ENCODE measurements at places on chromosomes 11 and 22. TPM values are rescaled to one million over a fixed set of nuclear protein-coding genes. Genes with fewer than 3 reads are reported as not detected.

DNA sequence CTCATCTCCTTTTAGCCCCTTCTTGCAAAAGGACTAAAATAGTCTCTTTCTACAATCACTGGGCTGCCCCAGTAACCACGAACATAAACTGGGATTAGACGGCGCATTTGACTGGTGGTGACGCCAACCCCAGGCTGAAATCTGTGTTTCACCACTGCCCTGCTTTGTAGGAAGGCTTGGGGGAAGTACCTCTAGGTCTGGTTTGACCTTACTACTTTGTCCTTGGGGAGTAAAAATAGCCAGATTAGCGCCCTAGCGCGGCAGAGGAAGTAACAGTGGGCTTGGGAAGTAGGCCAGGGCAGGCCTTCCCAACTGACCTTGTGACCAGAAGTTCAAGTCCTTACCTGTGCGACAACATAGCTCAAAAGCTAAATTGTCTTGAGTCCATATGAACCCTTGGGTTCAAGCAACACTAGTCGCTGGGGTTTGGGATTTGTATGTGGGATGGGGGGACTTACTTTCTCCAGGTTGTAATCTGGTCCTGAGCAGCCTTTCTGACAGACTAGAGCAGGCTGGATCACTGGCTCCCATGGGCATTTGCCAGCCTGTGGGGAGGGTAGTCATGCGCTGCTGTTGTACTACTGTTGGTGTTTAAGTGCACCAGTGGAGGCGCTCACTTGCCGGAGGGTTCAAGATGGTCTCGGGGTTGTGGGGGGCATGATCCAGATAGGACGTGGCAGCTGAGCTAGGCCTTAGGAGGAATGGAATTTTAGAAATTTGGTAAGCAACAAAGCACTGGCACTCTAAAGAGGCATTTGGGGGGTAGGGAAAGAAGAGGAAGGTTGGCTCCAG, 953 bp upstream of the PACS1 start:
- no peaks in the 10 kb centered on the region for H3K4me1 ChIP-seq
- no peak for DNase-seq
- H3K36me3 ChIP-seq, result peaks cover 28% of the 10 kb centered on the region
- H3K27ac ChIP-seq, result peak overlapping the region; percentile 88

The ANO9 gene
- 0.36 TPM for total RNA-seq

DNA sequence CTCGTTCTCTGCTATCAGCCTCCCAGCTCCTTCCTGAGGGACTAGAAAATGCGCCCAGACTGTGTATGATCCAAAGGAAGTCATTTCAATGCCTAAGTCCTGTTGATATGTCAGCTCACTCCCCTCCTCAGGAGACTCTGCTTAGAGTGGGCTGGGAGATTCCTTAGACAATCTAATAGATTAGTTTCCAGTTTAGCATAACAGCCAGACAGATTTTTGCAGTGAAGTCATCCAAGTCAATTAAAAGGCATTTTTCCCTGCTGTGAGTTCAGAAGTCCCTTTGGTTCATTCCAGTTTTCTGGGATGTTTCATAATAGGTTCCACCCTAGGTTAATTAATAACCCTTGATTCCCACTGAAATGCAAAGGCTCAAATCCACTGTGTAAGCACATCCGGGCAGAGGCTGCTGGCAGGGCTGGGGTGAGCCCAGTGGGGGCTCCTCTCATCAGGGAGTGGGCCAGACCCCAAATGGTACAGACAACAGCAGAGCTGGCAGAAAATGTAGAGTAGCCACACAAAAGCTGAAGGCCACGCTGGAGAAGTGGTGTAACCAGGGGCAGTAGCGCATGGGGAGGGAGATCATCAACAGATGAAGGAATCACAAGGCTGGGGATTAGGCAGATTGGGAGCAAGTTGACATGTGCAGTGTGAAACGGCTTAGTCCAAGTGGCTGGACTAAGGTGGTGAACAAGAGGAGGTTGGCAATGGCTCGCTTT, 90.6 kb downstream of the SYN3 start:
- H3K27me3 ChIP-seq, result no peaks in the 10 kb centered on the region
- no peak overlapping the region for H3K27ac ChIP-seq
- H3K4me1 ChIP-seq, result peaks cover 30% of the 10 kb centered on the region
- no peak overlapping the region for H3K4me3 ChIP-seq

- H3K4me3 ChIP-seq, result no peak overlapping the region
- no peak overlapping the region for H3K27ac ChIP-seq
- peaks cover 32% of the 10 kb centered on the region for H3K36me3 ChIP-seq
Observed at GRCh38 chr11:125443767-125444311, 52.2 kb downstream of the FEZ1 start.

GRCh38 chr11:85977751-85978160, 91.1 kb downstream of the PICALM start:
- peaks cover 18% of the 10 kb centered on the region for H3K4me1 ChIP-seq
- no peaks in the 10 kb centered on the region for H3K27me3 ChIP-seq
- DNase-seq, result no peak
- no peak overlapping the region for H3K4me3 ChIP-seq

DNA sequence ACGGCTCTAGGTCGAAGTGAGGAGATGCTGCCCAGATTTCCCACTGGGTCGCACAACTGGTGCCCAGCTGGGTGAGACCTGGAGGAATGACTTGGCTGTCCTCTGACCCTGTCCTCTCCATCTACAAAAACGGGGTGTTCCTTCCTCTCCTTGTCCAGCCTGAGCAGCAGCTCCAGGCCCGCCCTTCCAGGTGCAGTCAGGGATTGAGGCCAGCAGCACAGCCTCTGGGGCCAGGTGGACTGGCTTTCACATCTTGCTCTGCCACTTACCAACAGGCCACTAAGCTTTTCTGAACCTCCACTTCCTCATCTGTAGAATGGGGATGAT, 91.7 kb upstream of the LMO1 start:
- DNase-seq, result no peak
- peaks cover 10% of the 10 kb centered on the region for H3K4me1 ChIP-seq
- no peak overlapping the region for H3K27ac ChIP-seq

- no peaks in the 10 kb centered on the region for H3K4me1 ChIP-seq
- no peaks in the 10 kb centered on the region for H3K36me3 ChIP-seq
- DNase-seq, result no peak
- no peak overlapping the region for H3K4me3 ChIP-seq
Observed at GRCh38 chr11:57543593-57543992, 6.2 kb downstream of the SMTNL1 start.

- no peaks in the 10 kb centered on the region for H3K27me3 ChIP-seq
- H3K27ac ChIP-seq, result peak overlapping the region; percentile 36
- no peak overlapping the region for H3K4me3 ChIP-seq
- peak; percentile 83 for DNase-seq
Observed at GRCh38 chr11:133945087-133945974, 11.4 kb downstream of the IGSF9B start.

DNA sequence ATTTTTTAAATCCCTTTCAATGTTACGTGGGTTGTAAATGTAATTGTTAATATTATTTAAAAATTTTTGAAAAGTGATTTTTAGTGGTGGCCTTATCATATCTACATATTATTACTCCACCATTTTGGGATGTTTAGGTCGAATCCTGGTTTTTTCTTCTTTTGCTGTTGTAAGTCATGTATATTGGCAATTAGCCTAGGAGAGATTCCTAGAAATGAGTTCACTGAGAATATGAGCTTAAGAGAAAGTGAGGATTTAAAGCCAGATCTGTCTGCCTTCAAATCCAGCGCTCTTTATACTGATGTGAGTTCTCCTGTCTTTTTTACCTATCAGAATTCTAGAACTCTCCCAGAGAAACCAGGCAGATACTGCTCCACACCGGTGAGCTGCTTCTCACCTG, 56.1 kb downstream of the PTPRJ start:
- no peaks in the 10 kb centered on the region for H3K27me3 ChIP-seq
- no peak overlapping the region for H3K4me3 ChIP-seq
- H3K27ac ChIP-seq, result peak overlapping the region; percentile 39
- no peaks in the 10 kb centered on the region for H3K36me3 ChIP-seq
- H3K4me1 ChIP-seq, result peaks cover 19% of the 10 kb centered on the region

The OR5M3 gene
- total RNA-seq, result not detected

DNA sequence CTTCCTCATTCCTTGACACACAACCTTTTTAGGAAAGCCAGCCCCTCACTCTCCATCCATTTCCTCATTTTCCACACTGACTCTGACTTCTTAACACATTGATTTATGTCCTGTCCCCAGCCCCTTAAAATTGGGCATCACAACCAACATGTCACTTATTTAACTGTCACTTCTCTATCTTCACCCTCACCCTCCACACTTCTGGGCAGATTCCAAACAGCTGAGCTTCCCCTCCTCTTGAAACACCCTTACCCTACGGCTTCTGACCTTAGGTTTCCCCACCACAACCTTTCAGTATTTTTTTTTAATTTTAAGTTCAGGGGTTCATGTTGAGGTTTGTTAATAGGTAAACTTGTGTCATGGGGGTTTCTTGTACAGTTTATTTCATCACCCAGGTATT, 696.3 kb downstream of the DLG2 start:
- H3K27ac ChIP-seq, result no peak overlapping the region
- H3K36me3 ChIP-seq, result no peaks in the 10 kb centered on the region
- no peak overlapping the region for H3K4me3 ChIP-seq
- DNase-seq, result no peak
- no peaks in the 10 kb centered on the region for H3K4me1 ChIP-seq
- H3K27me3 ChIP-seq, result no peaks in the 10 kb centered on the region

DNA sequence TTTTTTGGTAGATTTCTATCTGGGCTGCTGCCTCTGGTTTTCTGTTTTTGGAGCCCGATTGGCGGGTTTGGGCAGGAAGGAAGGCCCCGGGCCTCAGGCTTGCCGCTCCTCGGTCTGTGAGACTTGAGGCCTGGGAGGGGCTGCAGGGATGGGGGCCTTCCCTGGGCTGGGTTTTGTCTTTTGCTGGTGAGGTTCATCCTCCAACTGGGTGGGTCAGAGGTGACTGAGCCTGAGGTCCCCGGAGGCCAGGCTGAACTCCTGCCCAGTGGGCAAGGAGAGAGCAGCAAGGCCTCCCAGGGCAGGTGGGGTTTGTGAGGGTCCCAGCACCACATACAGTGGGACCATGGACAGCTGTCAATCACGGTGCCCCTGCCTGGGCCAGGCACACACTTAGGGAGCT, 15.0 kb downstream of the MPPED1 start:
- peaks cover 73% of the 10 kb centered on the region for H3K27me3 ChIP-seq
- no peaks in the 10 kb centered on the region for H3K4me1 ChIP-seq
- H3K27ac ChIP-seq, result no peak overlapping the region
- no peak overlapping the region for H3K4me3 ChIP-seq
- no peaks in the 10 kb centered on the region for H3K36me3 ChIP-seq
- no peak for DNase-seq

The HOATZ gene
- total RNA-seq, result not detected

GRCh38 chr22:39296981-39297489, 22.4 kb downstream of the RPL3 start:
- no peak for DNase-seq
- H3K36me3 ChIP-seq, result no peaks in the 10 kb centered on the region
- H3K27me3 ChIP-seq, result peaks cover 4% of the 10 kb centered on the region
- H3K27ac ChIP-seq, result peak overlapping the region; percentile 22
- no peak overlapping the region for H3K4me3 ChIP-seq
- H3K4me1 ChIP-seq, result peaks cover 13% of the 10 kb centered on the region

Measured in sigmoid colon (tissue), 7 donors.